ENCODE measurements at places on chromosomes 11 and 22. TPM values are rescaled to one million over a fixed set of nuclear protein-coding genes. Genes with fewer than 3 reads are reported as not detected.

CDC42BPG gene
- total RNA-seq = 20.9 TPM

HEPN1 gene
- total RNA-seq = not detected

SLC22A12 gene
- not detected for total RNA-seq

BRSK2 gene
- total RNA-seq = 0.26 TPM

MRPL23 gene
- total RNA-seq = 58.6 TPM

ARHGAP8 gene
- 18.1 TPM for total RNA-seq

MMP1 gene
- total RNA-seq = 19.1 TPM

All from upper lobe of right lung (tissue), 1 donor.